ENCODE measurements at places on chromosomes 16 and 17.

DNA sequence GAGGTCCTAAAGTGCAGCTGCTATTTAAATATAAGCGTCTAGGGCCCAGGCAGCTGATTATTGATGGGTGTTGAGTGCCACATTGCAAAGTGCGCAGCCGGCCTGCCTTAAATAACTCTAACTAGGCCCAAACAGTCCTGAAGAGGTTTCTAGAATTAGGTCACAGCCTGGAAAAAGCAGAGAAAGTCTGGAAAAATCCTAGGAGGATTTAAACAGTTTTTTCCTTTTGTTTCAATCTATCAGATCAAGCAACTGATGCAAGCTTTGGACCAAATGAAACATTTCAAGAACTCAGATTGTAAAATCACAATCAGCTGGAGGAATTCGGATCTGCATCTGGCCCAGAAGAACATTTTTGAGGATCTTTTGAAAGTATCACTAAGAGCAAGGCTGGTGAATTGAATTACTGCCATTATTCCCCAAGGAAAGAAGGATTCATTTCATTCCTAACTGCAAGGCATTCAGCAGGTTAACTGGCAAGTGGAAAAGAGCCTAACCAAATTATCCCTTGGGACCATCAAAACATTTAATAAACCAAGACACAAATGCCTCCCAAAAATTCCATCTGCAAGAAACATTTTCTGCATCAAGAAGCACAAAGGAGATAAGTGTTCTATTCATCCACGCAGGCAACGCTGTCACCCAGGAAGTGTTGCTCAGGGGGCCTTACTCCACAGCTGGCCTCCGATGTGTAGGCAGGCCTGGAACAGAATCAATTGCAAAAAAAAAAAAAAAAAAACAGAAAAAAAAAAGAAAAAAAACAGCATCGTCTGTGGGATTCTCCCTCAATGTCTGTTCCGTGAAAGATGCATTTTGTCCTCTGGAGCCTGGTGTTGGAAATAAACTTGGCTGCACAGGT is 46.1 kb downstream of the IRX3 start:
- no peak for DNase-seq

- DNase-seq, result no peak
Measured at GRCh38 chr17:81082177-81083073, 47.5 kb downstream of the BAIAP2 start.

- DNase-seq, result no peak
Measured at GRCh38 chr17:79923974-79924638, 84.9 kb upstream of the CBX4 start.

DNA sequence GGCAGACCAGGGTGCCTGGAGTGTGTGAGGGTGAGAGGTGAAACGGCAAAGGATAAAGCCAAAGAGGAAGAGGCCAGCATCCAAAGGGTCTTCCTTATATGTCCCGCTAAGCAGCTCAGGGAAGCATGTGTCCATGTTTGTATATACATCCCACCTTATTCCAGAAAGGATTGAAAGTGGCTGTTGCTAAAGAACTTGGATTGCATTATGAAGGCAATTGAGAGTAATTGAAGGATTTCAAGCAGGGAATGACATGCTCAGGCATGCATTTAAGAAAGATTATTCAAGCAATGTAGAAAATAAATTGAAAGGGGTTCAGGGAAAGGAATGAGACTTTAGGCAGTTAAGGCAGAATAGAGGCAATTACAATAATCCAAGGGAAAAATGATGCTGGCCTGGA is 237.6 kb upstream of the SOX9 start:
- DNase-seq, result no peak

DNA sequence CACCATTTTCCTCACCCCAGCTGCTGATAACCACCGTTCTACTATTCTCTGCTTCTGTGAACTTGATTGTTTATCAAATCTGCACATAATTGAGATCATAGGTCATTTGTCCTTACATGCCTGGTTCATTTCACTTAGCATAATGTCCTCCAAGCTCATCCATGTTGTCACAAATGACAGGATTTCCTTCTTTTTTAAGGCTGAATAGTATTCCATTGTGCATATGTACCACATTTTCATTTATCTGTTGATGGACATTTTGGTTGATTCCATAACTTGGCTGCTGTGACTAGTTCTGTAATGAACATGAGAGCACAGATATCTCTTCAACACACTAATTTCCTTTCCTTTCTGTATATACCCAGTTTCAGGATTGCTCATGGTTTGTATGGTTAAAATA is 225.3 kb upstream of the TBX2 start:
- no peak for DNase-seq

DNA sequence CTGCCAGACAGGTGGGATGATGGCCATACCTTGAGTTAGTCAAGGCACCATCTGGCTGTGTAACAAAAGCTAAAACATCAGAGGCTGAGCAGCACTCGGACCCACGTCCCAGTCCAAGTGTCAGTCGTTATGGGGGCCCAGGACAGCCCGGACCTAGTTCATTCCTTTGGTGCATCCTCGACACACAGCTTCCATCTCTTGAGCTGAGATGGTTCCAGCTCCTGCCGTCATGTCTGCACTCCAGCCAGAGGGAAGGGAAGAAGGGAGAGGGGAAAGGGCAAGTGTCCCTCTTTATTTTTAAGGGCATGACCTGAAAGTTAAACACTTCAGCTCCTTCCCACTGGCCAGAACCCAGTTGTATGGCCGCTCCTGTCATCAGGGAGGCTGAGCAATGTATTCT is 218.0 kb downstream of the SEC14L1 start:
- DNase-seq, result no peak

GRCh38 chr17:29744121-29744520 is 121.4 kb upstream of the CORO6 start:
- no peak for DNase-seq

GRCh38 chr16:12211870-12212690 is 235.5 kb downstream of the SNX29 start:
- DNase-seq, result no peak

DNA sequence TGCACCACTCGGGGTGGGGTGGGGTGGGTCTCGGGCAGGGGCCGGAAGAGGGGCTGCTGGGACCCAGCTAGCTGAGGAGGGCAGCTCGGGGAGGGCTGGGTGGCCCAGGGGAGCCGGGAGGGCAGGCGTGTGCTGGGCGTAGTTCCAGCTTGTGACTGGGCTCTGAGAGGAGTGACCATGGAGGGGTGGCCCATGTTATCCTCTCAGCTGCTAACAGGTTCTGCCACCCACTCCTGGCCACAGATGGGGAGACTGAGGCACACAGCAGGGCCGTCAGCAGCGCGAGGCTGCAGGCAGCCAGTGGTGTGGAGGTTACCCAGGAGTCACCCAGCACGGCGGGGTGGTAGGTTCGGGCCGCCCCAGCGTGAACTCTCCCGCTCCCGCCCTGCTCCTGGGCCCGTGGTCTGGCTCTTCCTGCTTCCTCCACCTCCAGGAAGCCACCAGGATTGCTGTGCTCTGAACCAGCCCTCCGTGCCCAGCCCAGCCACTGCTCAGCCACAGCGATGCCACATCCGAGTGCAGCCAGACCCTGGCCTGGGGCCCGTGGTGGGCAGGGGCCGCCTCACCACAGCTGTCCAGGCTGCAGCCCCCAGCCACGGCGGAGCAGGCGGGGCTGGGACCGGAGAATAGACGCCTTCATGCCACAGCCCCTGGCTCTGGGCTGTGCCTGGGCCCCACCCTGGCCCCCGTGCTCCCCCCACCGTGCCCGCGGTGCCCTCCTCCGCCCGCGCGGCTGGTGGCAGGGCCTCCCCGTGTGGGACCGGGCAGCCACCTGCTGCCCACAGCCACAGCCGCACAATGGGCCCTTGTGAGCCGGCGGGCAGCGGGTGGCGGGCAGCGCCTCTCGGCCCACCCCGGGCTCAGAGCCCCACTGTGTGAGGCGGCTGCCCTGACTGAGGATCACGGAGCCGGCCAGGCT is 26.3 kb upstream of the SSTR5 start:
- DNase-seq, result no peak

GRCh38 chr16:85515830-85516397 is 97.2 kb upstream of the GSE1 start:
- DNase-seq, result no peak

DNA sequence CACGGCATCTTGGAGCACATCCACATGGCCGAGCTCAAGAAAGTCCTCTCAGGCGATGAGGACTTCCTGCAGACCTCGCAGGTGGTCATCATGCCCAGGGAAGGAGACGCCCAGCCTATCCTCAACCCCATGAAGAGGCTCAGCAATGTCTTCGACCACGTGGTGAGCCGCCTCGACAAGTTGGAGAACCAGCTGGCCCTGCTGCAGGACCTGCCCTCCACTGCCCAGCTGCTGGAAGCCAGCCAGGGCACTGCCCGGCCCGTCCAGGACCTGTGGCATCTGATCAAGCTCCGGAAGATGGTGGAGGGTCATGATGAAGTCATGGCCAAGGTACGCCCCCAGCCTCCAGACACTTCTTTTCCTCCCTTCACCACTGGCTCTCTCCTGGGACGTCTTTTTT is 440 bp downstream of the C16orf96 start:
- no peak for DNase-seq

DNA sequence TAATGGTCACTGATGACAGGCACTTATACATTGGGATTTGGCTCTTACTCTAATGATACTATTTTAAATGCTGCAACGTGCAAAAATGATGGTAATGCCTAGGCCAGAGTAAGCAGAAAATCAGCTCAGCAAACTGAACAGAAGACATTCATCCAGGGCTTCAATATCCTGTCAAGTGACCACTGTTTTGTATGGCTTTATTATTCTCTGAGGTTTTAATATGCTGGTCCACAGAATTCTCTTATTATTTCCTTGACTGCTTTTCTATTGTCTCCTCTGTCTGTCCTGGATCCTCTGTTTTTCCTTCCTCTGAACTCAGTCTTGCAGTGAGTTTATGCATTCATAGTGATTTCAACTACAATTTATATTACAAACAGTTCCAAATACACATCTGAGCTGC is 90.8 kb upstream of the PMFBP1 start:
- no peak for DNase-seq

- no peak for DNase-seq
Measured at GRCh38 chr16:54817432-54817831, 113.2 kb upstream of the IRX5 start.

GRCh38 chr17:20184181-20184580 is 175.0 kb downstream of the SPECC1 start:
- DNase-seq, result no peak

GRCh38 chr17:60393840-60394723 is 2.1 kb upstream of the USP32 start:
- no peak for DNase-seq

DNA sequence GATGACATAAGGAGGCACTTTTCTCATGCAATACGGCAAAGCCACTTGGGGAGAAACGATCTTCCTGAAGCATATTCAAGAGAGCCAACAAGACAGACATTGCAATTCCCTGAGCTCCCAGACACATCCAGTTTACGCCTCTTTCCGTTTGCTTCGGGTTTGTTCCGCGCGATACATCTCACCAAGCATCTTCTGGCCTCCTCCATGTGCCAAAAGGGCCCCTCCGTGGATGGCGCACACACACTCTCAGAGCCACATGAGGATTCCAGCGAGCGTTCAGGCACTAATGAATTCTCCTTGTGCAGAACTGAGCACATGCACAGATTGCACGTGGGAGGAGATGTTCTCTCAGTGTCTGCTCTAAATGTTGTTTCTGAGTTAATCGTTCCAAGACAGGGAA is 146.7 kb upstream of the SHISA6 start:
- DNase-seq, result no peak

- DNase-seq, result no peak
Measured at GRCh38 chr17:63290784-63291183, 155.3 kb downstream of the CYB561 start.

DNA sequence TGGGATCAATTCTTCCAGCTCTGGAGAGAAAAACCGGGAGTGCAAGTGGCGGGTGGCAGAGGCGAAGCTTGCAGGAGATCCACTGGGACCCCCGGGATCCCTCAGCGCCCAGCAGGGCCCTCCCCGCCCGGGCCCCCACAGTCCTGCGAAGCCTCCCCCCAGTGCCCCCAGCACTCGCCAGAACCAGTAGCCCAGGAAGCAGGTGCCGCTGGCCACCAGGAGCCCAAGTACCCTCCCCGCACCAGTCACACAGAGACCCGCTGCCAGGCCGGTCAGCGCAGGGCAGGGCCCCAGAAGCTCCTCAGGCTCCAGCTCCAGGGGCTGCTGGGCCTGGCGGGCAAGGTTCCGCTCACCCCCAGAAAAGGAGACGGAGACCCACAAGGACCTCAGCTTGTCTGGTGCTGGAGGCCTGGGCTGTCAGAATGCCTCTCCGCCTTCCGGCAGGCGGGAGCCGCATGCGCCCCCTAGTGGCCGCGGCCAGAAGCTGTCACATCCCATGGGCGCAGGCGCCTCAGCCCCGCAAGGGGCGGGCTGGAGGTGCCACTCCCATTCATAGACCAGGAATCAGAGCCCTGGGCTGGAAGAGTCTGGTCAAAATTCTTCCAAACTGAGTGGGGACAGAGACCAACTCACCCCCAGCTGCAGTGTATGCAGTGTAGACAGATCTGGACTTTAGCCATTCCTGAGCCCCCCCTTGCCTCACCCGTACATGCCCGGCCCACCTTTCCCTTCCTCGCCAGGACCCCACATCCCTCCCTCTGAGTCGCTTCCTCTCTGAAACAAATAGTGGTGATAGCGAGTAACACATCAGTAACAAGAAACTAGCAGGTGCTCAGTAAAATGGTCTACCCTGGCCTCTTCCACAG is 1002.3 kb downstream of the KCNJ18 start:
- DNase-seq, result no peak

DNA sequence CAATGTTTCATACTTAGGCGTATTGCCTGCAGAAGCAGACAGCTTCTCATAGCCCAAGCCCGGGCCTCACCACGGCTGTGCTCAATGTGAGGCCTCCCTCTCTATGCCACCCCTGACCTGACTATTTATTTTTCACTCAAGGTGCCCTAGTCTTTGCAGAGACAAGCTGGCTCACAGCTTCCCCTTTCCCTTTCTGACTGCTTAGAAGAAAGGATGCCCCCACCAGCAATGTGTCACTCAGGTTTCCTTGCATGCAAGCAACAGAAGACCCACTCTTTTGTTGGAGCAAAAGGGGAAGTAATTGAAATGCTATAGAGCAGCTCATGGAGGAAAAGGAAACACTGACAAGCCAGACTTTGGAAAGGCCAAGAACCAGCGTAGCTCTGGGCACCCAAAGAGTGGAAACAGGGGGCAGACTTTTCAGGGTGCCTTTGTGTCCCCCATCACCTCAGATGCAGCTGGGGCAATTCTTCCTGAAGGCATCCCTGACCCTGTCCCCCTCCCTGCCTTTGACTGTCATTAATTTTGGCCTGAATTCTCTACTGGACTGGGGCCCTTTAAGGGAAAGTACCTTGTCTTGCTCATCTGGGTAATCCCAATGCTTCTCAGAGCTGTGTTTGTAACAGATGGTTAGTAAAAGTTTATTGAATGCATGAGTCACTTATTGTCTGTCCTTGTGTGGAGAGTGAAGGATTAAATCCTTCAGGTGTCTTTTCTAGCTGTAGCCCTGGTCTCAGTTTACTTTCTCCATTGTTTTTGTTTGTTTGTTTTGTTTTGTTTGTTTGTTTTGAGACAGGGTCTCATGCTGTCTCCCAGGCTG is 17.8 kb downstream of the RGS9 start:
- DNase-seq, result no peak
